Stimulated activated CD4-positive, alpha-beta T cell treated with anti-CD3 and anti-CD28 coated beads, Interleukin-1b, Interleukin-23, amount 100 ng/mL, for 1 hour (primary cell): ENCODE measurements at places on chromosomes 5 and 9.

- no peak for DNase-seq
Measured at GRCh38 chr5:42168091-42168670, 243.1 kb downstream of the FBXO4 start.

GRCh38 chr9:37337301-37337890 is 85.1 kb upstream of the GRHPR start:
- no peak for DNase-seq

DNA sequence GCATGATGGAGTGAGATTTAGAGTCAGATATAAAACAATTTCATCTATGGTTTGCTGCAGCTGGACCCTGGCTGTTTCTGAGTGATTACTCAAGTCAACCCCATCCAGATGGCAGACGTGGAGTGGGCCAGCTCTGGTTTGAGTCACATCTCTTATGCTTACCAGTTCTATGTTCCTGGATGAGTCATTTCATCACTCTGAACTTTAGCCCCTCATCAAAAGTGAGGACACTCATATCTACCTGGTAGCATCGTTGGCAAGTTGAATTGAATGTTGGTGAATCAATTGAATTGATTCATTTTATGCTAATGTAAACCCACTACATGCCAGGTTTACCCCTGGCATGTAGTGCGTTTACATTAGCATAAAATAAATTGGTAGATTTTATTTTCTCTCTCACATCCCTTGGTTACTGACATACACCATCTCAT is 176.4 kb downstream of the FGF18 start:
- DNase-seq = no peak

DNA sequence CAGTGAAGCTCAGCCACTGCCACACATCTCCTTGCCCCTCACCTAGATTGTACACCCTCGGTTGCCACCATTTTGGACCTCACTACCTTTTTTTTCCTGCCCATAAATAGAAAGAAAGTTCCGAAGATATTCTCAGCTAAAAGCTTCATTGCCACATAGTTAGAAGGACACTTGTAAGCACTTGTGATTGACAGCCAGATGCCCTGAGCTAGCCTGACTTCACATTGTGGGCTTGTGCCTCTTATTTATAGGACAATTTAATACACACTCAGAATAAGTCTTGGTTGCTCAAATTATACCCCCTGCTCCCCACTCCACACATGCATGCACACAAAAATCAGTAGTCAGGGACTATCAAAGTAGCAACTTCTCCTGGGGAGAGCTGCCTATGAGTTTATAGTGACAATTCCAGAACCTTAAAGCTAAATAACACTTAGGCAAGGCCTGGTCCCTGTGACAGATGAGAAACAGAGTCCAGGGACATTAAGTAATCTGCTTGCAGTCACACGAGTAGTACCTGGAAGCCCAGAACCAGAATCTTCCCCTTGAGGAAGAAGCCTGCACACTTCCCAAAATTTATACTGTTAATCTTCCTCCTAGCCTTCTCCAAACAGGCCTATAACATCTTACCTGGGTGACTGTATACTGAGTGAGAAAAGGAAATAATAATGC is 184.8 kb downstream of the BRINP1 start:
- DNase-seq = no peak

GRCh38 chr5:60634051-60634450 is 65.9 kb downstream of the DEPDC1B start:
- no peak for DNase-seq
